Breast epithelium (tissue), 4 donors: ENCODE measurements at places on chromosomes 16 and 17. TPM values are rescaled to one million over a fixed set of nuclear protein-coding genes. Genes with fewer than 3 reads are reported as not detected.
A peak's percentile ranks its signal among the peaks of the same experiment; 100 is the strongest.

The SLC6A4 gene
- total RNA-seq = under 0.01 TPM

The SLC16A11 gene
- total RNA-seq = 1.5 TPM

The WFDC1 gene
- 0.16 TPM for total RNA-seq

The CPHXL2 gene
- not detected for total RNA-seq

The CSH2 gene
- not detected for total RNA-seq

The SENP3 gene
- total RNA-seq = 59.5 TPM

The PIRT gene
- not detected for total RNA-seq

The TBC1D3 gene
- total RNA-seq = not detected

The PMFBP1 gene
- 2.2 TPM for total RNA-seq

The ZNF213 gene
- 5.6 TPM for total RNA-seq

The C16orf54 gene
- 2.1 TPM for total RNA-seq

The C17orf100 gene
- total RNA-seq = 0.88 TPM

The FZD2 gene
- total RNA-seq = 1.9 TPM

The SLC25A11 gene
- total RNA-seq = 42.6 TPM

- H3K4me1 ChIP-seq = no peaks in the 10 kb centered on the region
- no peaks in the 10 kb centered on the region for H3K36me3 ChIP-seq
- DNase-seq = no peak
- H3K4me3 ChIP-seq = no peak overlapping the region
- no peak overlapping the region for H3K27ac ChIP-seq
Observed at GRCh38 chr16:24745391-24745790, 15.9 kb downstream of the TNRC6A start.

GRCh38 chr17:18028952-18029540 lies 9.9 kb downstream of the ATPAF2 start:
- H3K36me3 ChIP-seq = no peaks in the 10 kb centered on the region
- H3K27ac ChIP-seq = no peak overlapping the region

DNA sequence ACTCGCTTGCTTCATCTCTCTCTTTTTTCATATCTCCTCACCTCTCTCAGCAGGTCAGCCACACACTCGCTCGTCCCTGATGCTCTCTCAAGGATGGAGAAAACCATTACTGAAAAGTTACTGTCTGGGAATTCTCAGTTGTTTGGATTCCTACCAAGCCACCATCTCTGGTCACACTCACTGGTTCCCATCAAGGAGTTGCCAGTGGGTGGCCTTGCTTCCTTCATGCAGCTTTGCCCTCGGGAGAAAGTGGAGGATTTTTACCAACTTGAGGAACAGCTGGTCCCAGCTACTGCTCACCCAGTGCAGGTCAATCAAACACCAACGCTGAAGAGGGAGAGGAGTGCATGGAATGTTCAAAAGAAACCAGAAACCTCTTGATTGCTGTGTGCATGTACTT lies 25.3 kb downstream of the MEOX1 start:
- no peak for DNase-seq
- no peaks in the 10 kb centered on the region for H3K36me3 ChIP-seq
- H3K27me3 ChIP-seq = no peaks in the 10 kb centered on the region
- H3K4me3 ChIP-seq = no peak overlapping the region
- H3K27ac ChIP-seq = no peak overlapping the region

DNA sequence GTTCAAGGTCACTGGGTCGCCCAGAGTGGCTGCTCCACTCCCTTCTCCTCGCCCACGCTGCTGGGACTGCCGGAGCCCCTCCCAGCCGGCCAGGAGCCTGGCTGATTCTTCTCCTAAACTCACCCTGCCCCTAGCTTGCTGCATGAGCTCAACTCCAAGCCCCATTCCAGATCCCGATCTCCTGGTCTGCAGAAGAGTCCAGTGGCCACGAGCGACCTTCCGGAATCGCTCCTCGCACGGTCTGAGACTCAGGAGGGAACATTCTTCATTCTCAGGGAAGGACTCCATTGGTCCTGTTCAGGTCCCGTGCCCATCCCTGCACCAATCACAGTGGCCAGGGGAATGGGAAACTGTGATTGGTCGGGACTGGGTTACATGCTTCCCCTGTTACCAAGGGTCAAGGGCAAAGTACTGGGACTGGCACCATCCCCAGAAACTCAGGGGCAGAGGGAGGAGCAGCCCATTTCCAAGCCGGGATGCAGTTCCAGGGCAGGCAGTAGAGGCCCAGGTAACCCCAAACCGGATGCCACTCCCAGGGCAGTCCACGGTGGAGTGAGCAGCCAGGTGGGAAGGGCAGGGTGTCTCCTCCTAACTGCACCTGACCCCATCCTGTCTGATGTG lies 24.5 kb upstream of the CIBAR2 start:
- no peaks in the 10 kb centered on the region for H3K4me1 ChIP-seq
- peak overlapping the region; percentile 38 for H3K4me3 ChIP-seq
- no peaks in the 10 kb centered on the region for H3K27me3 ChIP-seq
- no peaks in the 10 kb centered on the region for H3K36me3 ChIP-seq
- no peak for DNase-seq

DNA sequence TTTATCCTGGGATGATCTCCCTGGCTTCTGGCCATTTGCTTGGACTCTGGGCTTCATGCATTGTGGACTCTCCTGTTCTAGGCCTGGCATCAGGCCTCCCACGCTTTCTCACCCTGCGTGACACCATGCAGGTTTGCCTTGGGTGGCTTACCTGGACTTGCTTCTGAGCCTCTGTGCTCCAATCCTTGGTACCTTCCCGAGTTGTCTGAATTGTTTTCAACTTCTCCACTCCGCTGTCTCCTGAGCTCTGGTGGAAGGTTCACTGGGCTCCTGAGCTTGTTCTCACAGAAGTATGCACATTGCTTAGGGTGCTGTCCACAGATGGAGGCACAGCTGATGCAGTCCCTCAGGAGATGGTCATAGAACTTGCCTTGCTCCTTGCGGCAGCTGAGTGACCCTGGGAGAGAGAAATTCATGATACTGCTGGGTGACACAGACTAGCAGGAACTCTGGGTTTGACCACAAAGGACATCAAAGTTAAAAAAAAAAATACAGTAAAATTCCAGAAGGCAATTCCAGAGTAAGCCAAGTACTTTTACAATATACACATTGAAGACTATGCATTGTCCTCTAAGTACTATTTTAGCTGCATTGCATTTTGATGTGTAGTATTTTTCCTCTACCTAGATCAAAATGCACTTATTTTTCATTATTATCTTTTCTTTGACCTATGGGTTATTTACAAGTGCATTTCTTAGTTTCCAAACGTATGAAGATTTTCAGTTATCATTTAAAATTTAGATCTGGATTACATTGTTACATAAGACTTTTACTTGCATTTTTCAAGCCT lies 23.1 kb downstream of the TNFRSF13B start:
- H3K4me3 ChIP-seq = no peak overlapping the region
- no peaks in the 10 kb centered on the region for H3K27me3 ChIP-seq
- H3K27ac ChIP-seq = no peak overlapping the region

GRCh38 chr17:8741771-8742170 lies 2.9 kb downstream of the CCDC42 start:
- H3K27me3 ChIP-seq = no peaks in the 10 kb centered on the region

- H3K27me3 ChIP-seq = no peaks in the 10 kb centered on the region
- H3K27ac ChIP-seq = no peak overlapping the region
- no peak overlapping the region for H3K4me3 ChIP-seq
- no peak for DNase-seq
- H3K4me1 ChIP-seq = no peaks in the 10 kb centered on the region
Observed at GRCh38 chr17:80755650-80756405, 211.2 kb downstream of the RPTOR start.

DNA sequence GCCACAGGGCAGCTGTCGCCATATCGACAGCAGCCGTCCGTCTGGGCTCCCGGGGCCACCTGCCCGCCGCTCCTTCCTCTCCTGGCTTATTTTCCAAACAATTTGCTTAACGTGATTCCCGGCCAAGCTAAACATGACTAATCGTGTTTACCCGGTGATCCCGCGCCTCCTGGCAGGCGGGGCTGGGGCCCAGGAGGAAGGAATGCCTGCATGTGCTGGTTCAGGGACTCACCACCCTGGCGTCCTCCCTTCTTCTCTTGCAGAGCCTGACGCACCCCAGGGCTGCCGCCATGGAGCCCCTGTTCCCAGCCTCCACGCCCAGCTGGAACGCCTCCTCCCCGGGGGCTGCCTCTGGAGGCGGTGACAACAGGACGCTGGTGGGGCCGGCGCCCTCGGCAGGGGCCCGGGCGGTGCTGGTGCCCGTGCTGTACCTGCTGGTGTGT lies 6.1 kb downstream of the SSTR5 start:
- no peak overlapping the region for H3K4me3 ChIP-seq
- no peaks in the 10 kb centered on the region for H3K4me1 ChIP-seq
- peak; percentile 82 for DNase-seq
- no peaks in the 10 kb centered on the region for H3K36me3 ChIP-seq

- H3K27me3 ChIP-seq = no peaks in the 10 kb centered on the region
- no peak overlapping the region for H3K4me3 ChIP-seq
- H3K4me1 ChIP-seq = no peaks in the 10 kb centered on the region
- no peak overlapping the region for H3K27ac ChIP-seq
Observed at GRCh38 chr17:22484826-22485225, 792.5 kb downstream of the KCNJ18 start.

- H3K4me1 ChIP-seq = no peaks in the 10 kb centered on the region
- no peak overlapping the region for H3K4me3 ChIP-seq
- peak overlapping the region; percentile 74 for H3K27ac ChIP-seq
- DNase-seq = peak; percentile 65
- no peaks in the 10 kb centered on the region for H3K36me3 ChIP-seq
- peaks cover 77% of the 10 kb centered on the region for H3K27me3 ChIP-seq
Observed at GRCh38 chr16:89052191-89052889, 41.3 kb upstream of the ACSF3 start.

DNA sequence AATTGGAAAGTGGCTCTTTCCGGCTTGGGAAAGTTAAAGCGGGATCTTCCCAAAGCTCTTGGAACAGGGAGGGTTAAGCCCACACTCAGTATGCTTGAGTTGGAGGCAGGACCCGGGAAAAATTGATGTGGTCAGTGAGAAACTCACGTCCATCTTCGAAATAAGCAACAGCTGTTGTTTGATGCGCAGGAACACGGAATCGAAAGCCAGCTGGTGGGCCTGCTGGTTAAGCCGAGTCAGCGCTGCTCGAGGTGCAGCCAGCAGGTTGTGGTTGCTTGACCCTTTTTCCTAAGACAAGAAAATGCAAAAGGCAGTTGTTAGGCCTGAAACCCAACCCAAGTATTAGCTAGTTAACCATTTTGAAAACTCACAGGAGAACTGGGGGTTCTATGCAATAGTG lies 49.4 kb downstream of the COG7 start:
- H3K36me3 ChIP-seq = no peaks in the 10 kb centered on the region
- no peak overlapping the region for H3K27ac ChIP-seq
- H3K4me1 ChIP-seq = no peaks in the 10 kb centered on the region
- H3K4me3 ChIP-seq = no peak overlapping the region

DNA sequence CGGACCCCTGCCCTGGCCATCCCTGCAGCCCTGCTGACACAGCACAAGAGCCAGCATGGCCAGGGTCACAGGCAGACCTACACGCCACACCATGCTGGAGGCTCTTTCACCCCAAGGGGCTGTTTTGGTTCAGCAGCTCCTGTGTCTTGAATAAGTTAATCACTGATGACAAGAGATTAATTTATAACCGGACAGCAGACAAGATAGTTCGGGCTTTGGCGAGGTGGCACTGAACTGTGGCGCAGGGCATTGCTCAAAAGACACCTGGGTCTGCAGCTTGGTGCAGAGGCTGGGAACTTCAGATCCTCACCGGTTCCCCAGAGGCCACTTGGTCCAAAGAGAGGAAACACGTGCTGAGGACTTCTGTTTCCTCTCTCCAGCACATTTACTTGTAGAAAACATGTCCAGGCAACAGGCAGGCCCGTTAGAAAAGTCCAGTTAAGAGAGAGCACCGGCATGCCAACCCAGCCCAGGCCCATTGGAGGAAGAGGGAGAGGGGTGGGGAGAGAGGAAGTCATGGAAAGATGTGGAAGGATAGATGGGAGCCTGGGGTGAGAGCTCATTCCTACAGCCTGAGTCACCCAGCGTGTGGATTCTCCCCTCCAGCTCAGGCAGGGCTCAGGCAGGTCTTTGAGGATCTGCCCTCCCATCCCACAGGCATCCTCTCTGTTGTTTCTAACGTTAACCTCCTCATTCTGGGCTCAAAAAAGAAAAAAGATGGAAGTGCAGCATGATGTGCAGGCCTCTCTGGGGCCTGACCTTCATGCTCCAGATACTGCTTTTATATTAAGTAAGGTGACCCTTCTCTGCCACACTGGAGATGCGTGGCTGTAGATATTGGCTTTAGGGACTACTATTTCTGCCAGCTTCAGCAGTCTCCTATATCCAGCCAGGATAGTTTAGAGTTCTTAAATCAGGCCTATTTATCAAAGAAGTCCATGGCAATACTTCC lies 80.0 kb upstream of the HNF1B start:
- H3K27ac ChIP-seq = no peak overlapping the region
- no peaks in the 10 kb centered on the region for H3K27me3 ChIP-seq
- H3K36me3 ChIP-seq = no peaks in the 10 kb centered on the region
- no peaks in the 10 kb centered on the region for H3K4me1 ChIP-seq

- no peak overlapping the region for H3K4me3 ChIP-seq
- no peak overlapping the region for H3K27ac ChIP-seq
- no peak for DNase-seq
- H3K4me1 ChIP-seq = no peaks in the 10 kb centered on the region
- no peaks in the 10 kb centered on the region for H3K36me3 ChIP-seq
Observed at GRCh38 chr17:30393491-30393890, 14.8 kb downstream of the CPD start.

DNA sequence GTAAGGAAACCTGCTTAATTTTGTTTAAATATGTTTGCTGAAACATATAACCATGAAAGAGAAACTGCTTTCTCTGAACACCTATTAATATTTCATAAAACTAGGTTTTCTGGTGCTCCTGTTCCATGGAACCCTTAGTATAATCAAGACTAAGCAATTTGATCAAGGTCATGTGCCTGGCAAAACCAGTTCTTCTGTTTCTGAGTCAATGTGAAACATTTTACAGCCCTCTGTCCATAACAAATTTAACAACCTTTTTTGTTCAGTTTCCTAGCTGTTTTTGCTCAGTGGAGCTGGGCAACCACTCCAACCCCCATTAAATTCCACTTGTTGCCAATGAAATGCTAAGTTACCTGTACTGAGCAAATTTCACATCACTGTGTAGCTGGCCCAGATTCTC lies 344.0 kb downstream of the CA10 start:
- H3K4me3 ChIP-seq = no peak overlapping the region
- H3K36me3 ChIP-seq = no peaks in the 10 kb centered on the region
- H3K27ac ChIP-seq = no peak overlapping the region
- no peaks in the 10 kb centered on the region for H3K4me1 ChIP-seq
- H3K27me3 ChIP-seq = no peaks in the 10 kb centered on the region
- no peak for DNase-seq

GRCh38 chr16:69793526-69793925 lies 31.4 kb downstream of the WWP2 start:
- no peak overlapping the region for H3K4me3 ChIP-seq
- no peaks in the 10 kb centered on the region for H3K4me1 ChIP-seq
- H3K36me3 ChIP-seq = no peaks in the 10 kb centered on the region
